ENCODE measurements at places on chromosomes 7 and 10.
A peak's percentile ranks its signal among the peaks of the same experiment; 100 is the strongest.

DNA sequence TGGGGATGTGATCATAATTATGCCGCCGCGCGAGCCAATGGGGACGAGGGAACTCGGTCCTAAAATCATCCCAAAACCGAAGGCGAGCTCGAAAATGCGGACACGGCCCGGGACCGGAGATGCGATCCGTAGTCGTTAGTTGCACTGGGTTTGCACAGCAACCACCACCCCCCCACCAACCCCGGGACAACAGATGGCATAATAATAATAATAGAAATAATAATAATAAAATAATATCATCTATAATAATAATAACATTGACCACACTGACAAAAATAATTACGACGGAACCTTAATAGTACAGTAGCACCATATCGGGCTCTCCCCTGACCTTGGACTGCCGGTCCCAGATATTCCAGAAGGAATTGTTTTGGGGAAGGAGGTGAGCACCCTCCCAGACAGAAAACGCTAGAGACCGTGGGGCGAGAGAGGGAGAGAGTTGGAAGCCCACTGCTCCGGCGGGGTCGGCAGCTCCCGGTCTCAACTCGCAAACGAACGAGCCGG, 1.1 kb upstream of the EMX2 start:
- peak overlapping the region; percentile 65 for H3K27ac ChIP-seq
- no peaks in the 10 kb centered on the region for H3K27me3 ChIP-seq
- H3K4me3 ChIP-seq: peak overlapping the region; percentile 90
- no peaks in the 10 kb centered on the region for H3K36me3 ChIP-seq
- H3K4me1 ChIP-seq: peaks cover 9% of the 10 kb centered on the region

- no peaks in the 10 kb centered on the region for H3K4me1 ChIP-seq
- no peak overlapping the region for H3K4me3 ChIP-seq
Observed at GRCh38 chr7:34165466-34165865, 260.1 kb downstream of the BMPER start.

DNA sequence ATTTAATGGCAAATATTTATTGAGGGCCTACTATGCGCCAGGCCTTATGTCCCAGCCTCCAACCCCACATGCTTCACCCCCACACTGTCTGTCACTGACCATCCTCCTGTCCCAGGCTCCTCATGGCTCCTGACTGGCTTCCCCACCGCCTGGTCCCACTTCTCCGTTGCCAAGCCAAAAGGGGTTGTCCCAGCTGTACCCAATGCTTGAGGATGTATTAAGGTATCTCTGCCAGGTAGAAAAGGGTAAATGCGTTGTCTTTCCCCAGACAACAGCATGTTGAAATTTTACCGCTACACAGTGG, 168.8 kb upstream of the FRMD4A start:
- no peaks in the 10 kb centered on the region for H3K27me3 ChIP-seq
- H3K27ac ChIP-seq: no peak overlapping the region
- no peak for DNase-seq
- no peaks in the 10 kb centered on the region for H3K36me3 ChIP-seq
- no peaks in the 10 kb centered on the region for H3K4me1 ChIP-seq

DNA sequence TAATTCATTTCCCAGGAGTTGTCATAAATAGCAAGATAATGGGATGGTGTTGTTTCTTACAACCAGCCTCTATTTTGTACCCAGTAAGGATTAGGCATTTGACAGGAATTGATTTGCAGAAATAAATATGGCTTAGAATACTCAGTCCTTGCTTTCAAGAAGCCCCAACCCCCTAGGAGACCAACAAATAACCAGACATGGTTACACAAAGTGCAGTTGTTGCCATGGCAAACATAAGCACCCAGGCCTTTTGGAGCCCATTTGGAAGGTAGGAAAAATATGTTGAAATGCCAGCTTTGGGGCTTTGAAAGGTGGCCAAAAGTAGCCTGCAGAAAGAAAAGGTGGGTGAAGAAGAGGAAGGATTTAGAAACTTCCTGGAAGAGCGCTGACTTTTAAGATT, 397.5 kb downstream of the CDC14C start:
- no peaks in the 10 kb centered on the region for H3K4me1 ChIP-seq
- H3K27me3 ChIP-seq: no peaks in the 10 kb centered on the region
- no peak overlapping the region for H3K27ac ChIP-seq
- no peak for DNase-seq
- H3K36me3 ChIP-seq: no peaks in the 10 kb centered on the region
- no peak overlapping the region for H3K4me3 ChIP-seq

GRCh38 chr10:33334153-33334804, at the start of gene NRP1:
TSS of gene NRP1 (minus strand) at chr10:33334667. CDS start at chr10:33334382, 285 bp downstream.
- no peaks in the 10 kb centered on the region for H3K36me3 ChIP-seq
- peak within 1 kb of the TSS; percentile 58 for H3K4me3 ChIP-seq
- H3K27me3 ChIP-seq: no peaks in the 10 kb centered on the region

GRCh38 chr7:81519886-81520285, 250.0 kb downstream of the HGF start:
- H3K27ac ChIP-seq: no peak overlapping the region
- no peaks in the 10 kb centered on the region for H3K27me3 ChIP-seq
- H3K4me3 ChIP-seq: no peak overlapping the region
- DNase-seq: no peak

DNA sequence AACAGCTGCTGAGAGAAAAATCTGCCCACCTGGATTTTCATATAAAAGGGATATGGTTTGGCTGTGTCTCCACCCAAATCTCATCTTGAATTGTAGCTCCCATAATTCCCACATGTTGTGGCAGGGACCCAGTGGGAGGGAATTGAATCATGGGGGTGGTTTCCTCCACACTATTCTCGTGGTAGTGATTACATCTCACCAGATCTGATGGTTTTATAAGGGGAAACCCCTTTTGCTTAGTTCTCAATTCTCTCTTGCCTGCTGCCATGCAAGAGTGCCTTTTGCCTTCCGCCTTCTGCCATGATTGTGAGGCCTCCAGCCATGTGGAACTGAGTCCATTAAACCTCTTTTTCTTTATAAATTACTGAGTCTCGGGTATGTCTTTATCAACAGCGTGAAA, 20.8 kb upstream of the MKI67 start:
- no peaks in the 10 kb centered on the region for H3K36me3 ChIP-seq
- H3K27ac ChIP-seq: no peak overlapping the region
- DNase-seq: no peak
- no peaks in the 10 kb centered on the region for H3K27me3 ChIP-seq

DNA sequence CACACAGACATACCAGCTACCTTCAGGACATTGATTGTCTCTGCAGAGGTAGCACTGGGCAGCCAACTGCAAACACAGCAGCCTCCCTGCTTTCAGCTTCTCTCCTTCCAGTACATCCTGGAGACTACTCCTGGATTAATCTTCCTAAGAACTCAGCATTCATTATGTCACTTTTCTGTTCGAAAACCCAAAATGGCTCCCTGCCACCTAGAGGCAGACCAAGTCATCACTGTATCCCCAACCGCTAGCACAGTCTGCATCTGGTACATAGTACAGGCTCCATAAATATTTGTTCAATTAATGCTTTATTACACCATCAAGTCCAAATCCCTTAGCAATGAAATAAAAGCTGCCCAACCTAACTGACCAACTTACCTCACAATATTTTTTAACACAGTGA, 5.0 kb upstream of the SEC31B start:
- peaks cover 5% of the 10 kb centered on the region for H3K36me3 ChIP-seq
- H3K4me3 ChIP-seq: no peak overlapping the region
- H3K4me1 ChIP-seq: peaks cover 6% of the 10 kb centered on the region
- DNase-seq: no peak
- H3K27ac ChIP-seq: no peak overlapping the region

- no peak overlapping the region for H3K4me3 ChIP-seq
- no peaks in the 10 kb centered on the region for H3K27me3 ChIP-seq
Observed at GRCh38 chr7:133837224-133837623, 289.9 kb upstream of the LRGUK start.

- DNase-seq: no peak
- H3K4me3 ChIP-seq: no peak overlapping the region
- H3K27ac ChIP-seq: no peak overlapping the region
- H3K36me3 ChIP-seq: no peaks in the 10 kb centered on the region
- H3K4me1 ChIP-seq: no peaks in the 10 kb centered on the region
Observed at GRCh38 chr7:35258868-35259522, 5.1 kb upstream of the TBX20 start.

GRCh38 chr7:21346297-21346696, 81.6 kb upstream of the SP4 start:
- H3K27me3 ChIP-seq: no peaks in the 10 kb centered on the region
- 0 out of 2 replicates have a peak, but pooled peaks cover 4% of the 10 kb centered on the region for H3K4me1 ChIP-seq
- no peak for DNase-seq
- no peak overlapping the region for H3K27ac ChIP-seq

GRCh38 chr7:51128545-51129435, 187.8 kb downstream of the COBL start:
- peaks cover 4% of the 10 kb centered on the region for H3K36me3 ChIP-seq
- H3K4me1 ChIP-seq: no peaks in the 10 kb centered on the region
- DNase-seq: no peak
- H3K27me3 ChIP-seq: no peaks in the 10 kb centered on the region

GRCh38 chr7:258476-259190, 31.3 kb upstream of the FOXL3 start:
- no peak overlapping the region for H3K27ac ChIP-seq
- H3K27me3 ChIP-seq: no peaks in the 10 kb centered on the region
- H3K36me3 ChIP-seq: peaks cover 6% of the 10 kb centered on the region
- no peaks in the 10 kb centered on the region for H3K4me1 ChIP-seq
- no peak overlapping the region for H3K4me3 ChIP-seq

DNA sequence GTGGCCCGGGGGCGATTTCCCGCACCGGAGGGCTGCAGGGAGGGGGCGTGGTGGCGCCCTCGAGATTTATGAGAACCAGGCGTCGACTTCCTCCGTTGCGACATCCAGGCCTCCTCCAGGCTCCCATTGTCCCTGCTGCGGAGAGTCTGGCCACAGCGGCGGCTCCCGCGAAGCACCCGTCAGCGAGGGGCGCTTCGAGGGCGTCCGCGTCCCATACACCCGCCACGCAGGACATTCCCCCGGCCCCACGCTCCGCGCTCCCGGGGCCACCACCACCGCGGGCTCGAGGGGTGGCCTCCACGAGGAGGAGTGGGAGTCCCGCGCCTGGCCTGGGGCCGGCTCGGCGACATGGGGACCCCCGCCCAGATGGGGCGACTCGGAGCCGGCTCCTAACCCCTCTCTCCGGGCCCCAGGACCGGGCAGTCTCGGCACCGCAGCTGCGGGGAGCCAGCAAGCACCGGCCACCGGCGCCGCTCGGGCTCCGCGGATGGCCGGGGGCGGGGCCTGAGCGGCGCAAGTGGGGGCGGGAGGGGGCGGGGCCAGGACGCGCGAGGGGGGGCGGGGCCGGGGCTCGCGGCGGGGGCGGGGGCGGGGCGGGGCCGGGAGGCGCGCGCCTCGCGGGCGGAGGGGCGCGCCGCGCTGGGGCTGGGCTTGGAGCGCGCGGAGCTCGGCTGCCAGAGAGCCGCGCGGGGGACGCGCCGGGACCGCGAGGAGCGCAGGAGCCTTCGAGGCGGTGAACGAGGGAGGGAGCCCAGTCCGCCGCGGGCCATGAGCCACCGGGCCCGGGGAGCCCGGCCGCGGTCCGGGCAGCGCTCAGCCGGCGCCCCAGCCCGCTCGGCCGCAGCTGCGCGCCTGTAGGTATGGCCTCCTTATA, at the start of gene SH2B2:
Gene SH2B2 (plus strand): TSS at position 632 of the 874 bp plus-strand sequence. CDS start 13,683 bp downstream, outside the sequence.
- peaks cover 3% of the 10 kb centered on the region for H3K4me1 ChIP-seq
- H3K4me3 ChIP-seq: peak within 1 kb of the TSS; percentile 99
- DNase-seq: peak; percentile 78
- no peaks in the 10 kb centered on the region for H3K27me3 ChIP-seq
- no peaks in the 10 kb centered on the region for H3K36me3 ChIP-seq

DNA sequence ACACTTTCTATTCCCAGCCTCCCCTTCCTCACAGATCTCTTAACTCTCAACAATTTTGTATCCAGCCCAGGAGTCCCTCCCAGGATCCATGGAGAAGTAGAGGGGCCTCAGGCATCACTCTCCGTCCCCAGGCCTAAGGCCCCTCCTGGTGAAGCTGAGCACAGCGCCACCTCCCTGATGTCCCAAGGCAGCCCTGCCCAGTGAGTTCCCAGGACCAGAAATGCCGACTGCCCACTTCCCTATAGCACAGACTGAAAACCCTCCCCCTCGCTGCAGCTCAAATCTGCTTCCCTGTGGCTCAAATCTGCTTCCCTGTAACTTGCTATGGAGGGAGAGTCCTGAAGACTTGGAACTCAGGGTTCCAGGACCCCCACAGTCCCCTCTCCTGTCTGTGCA, 35.6 kb downstream of the YKT6 start:
- no peak overlapping the region for H3K4me3 ChIP-seq
- no peaks in the 10 kb centered on the region for H3K4me1 ChIP-seq
- no peaks in the 10 kb centered on the region for H3K27me3 ChIP-seq
- DNase-seq: no peak

DNA sequence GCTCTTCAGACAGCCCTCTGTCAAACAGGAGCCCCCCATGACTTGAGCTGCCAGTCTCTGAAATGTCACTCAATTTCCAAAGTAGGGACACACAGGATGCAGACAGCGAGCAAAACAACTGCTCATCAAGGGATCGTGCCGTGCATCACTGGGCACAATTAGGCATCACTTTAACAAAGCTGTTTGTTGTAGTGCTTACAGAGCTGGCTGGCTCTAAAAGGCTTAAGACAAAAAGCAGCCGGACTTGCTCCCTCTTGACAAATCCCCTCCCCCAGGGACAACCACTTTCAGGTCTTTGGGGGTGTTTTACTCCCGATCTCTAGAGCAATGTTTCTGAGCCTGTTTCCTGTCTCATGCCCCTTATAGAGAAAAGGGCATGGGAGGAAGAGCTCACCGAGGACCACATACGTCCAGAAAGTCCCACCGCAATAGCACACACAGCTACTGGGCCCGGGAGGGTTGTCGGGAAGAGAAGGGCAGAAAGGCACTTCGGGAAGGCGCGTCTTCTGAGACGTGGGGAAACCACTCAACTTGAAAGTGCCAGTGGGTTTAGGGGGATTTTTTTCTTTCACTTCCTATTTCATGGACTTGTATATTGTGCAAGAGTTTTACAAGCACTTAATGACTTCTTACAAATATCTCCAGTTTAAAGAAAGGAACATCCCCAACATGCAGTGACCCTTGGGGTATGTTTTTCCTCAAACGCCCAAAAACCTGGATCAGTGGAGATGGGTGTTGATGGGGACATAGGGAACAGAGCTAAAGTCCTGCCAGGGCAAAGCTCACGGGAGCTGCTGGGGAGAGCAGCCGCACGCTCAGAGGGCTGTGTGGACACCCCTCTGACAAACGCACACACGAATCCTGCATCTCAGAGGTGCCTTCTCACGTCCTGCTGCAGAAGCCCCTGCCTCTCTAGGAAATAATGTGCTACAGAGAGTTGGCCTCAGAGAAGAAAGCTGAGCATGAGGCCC, 27.1 kb downstream of the LRRC20 start:
- H3K4me3 ChIP-seq: no peak overlapping the region
- H3K27me3 ChIP-seq: no peaks in the 10 kb centered on the region
- H3K36me3 ChIP-seq: no peaks in the 10 kb centered on the region

DNA sequence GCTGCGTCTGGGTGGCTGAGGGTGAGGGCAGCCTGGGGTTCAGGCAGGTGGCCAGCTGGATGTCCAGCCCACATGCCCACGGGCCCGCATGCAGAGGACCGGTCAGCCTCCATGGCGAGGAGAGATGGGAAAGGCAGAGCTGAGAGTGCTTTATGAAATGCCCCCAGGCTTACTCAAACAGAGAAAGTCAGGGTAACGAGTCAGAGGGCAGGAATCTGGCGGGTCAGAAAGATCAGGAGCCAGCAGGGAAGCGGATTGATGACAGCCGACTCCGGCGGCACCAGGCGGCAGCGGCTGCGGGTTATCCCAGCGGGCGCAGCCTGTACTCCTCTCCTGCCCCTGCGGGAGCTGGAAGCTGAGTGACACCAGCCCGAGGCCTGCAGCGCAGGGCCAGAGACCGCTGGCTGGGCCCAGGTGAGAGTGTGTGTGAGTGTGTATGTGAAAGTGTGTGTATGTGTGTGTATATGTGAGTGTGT, 13.4 kb downstream of the SLC13A4 start:
- no peak overlapping the region for H3K27ac ChIP-seq
- H3K4me3 ChIP-seq: no peak overlapping the region
- peaks cover 12% of the 10 kb centered on the region for H3K4me1 ChIP-seq
- peak; percentile 58 for DNase-seq
- peaks cover 1% of the 10 kb centered on the region for H3K27me3 ChIP-seq
- no peaks in the 10 kb centered on the region for H3K36me3 ChIP-seq

Data from Caco-2 (cell line).